ENCODE measurements at places on chromosomes 7 and 10.
A peak's percentile ranks its signal among the peaks of the same experiment; 100 is the strongest.

GRCh38 chr10:69504576-69505250, 53.4 kb downstream of the TSPAN15 start:
- DNase-seq: no peak

GRCh38 chr10:23070913-23071218, 24.5 kb upstream of the MSRB2 start:
- no peak for DNase-seq

DNA sequence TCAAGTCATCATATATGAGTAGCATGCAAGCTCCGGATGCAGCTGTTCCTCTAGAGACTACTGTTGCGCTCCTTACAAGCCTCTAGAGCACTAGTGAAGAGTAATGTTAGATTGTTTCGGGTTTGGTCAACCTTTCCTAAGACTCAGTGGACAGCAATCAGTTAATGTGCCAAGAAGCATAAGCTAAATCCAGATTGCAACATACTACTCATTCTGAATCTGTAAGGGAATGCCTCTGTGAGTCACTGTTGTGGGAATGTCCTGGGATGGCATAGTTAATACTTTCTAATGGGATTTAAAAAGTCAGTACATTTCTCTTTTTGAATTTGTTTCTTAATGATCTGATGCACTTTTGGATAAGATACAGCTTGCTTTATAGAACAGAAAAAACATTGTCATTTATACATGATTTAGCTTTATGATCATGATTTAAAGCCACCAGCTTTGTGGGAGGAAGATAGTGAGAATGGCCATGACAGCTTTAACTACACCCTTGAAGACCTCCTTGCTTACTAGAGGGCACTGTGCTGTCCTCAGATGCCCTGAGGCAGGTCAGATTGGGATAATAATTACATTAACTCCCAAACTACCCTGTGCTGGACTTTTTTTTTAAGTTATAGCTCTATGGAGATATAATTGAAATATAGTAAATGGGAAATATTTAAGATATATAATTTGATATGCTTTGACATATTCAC, 138.4 kb downstream of the SDK1 start:
- peak; percentile 75 for DNase-seq

GRCh38 chr7:81937091-81937490, 167.2 kb upstream of the HGF start:
- no peak for DNase-seq

DNA sequence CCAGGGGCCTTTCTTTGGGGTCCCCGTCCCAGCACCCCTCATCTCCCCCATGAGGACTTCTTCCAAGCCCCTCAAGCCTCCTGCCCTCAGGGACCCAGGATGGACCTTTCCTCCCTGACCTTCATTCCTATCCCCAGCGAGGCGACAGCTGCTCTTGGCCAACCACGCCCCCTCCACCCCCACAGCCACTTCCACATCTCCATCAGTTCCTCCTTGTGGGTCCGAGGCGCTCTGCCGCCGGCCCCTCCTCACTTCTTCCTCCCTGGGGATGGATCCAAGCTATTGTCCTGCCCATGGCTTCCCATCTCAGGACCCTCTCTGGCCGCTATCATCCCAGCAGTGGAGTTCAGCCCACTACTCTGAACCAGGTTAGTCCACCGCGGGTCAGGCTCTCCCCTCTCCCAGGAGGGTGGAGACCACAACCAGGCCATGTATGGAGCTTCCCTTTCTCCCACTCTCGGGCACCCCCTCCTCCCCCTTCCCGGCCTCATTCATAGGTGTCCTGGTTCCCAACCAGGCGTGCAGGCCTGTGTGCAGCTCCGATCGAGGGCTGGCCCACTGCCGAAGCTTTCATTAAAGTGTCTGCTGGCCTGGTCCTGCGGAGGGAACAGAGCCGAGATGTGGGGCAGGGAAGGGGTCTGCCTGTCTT, 1.7 kb upstream of the SH2B2 start:
- DNase-seq: no peak

- DNase-seq: no peak
Measured at GRCh38 chr10:87794285-87794684, 23.7 kb downstream of the ATAD1 start.

- no peak for DNase-seq
Measured at GRCh38 chr7:12030116-12030515, 181.0 kb upstream of the TMEM106B start.

All from HS-5 (cell line).